Neural crest cell (in vitro differentiated cells): ENCODE measurements at places on chromosomes 2 and 18. TPM values are rescaled to one million over a fixed set of nuclear protein-coding genes. Genes with fewer than 3 reads are reported as not detected.

Gene CEBPZOS
- not detected in 2 replicates for total RNA-seq

Gene HOXD10
- not detected in 2 replicates for total RNA-seq

GRCh38 chr2:238143239-238143951 is 4.9 kb downstream of the KLHL30 start:
- DNase-seq = no peak

GRCh38 chr2:223166983-223167650 is 115.1 kb downstream of the KCNE4 start:
- no peak for DNase-seq

DNA sequence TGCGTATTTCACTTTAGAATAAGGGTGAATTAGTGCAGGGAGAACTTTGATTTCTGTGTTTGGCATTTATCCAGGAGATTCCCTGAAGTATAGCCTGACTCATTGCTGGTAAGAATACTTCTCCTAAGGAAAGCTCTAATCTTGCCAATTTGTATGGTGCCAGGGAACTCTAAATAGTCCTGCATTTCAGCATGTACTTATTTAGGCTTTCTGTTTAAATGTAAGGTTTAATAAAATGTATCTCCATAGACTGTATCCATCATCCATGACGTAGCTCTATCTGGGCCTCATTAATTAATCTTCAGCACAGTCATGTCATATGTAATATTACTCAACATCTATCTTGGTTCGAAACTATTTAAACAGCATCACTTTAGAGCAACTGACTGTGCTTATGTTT is 127.7 kb downstream of the DOK6 start:
- DNase-seq = no peak

DNA sequence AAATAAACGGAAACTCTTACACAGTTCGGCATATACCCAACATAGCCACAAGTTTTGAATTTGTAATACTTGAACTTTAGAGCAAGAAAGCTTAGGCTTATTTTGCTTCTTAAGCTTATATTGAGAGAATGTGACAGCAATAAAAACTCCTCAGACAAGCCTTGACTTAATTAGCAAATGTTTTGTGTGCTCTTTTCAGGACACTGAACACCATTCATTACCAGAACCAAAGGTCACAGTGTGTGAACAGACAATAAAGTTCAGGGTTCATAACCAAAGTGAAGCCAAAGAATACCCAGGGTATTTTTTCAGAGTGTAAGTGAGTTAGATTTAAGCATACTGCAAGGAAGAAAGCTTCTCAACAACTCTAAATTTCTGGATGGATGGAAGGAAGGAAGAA is 605.8 kb downstream of the METTL4 start:
- DNase-seq = no peak

- DNase-seq = no peak
These were observed 24.9 kb downstream of the ADD2 start for GRCh38 chr2:70743068-70743467.

GRCh38 chr2:222802514-222803196 is 58.2 kb upstream of the ACSL3 start:
- DNase-seq = no peak
